Epithelial cell of esophagus (primary cell): ENCODE measurements at places on chromosomes 7 and 10.

GRCh38 chr10:128025437-128025836, 100.8 kb downstream of the MKI67 start:
- DNase-seq, result no peak

- no peak for DNase-seq
Measured at GRCh38 chr10:52532650-52533290, 218.7 kb downstream of the DKK1 start.

- DNase-seq, result peak; percentile 93
Measured at GRCh38 chr10:88702848-88703597, 3.0 kb upstream of the LIPK start.

- peak; percentile 23 for DNase-seq
Measured at GRCh38 chr7:18468795-18469194, 26.8 kb upstream of the HDAC9 start.

DNA sequence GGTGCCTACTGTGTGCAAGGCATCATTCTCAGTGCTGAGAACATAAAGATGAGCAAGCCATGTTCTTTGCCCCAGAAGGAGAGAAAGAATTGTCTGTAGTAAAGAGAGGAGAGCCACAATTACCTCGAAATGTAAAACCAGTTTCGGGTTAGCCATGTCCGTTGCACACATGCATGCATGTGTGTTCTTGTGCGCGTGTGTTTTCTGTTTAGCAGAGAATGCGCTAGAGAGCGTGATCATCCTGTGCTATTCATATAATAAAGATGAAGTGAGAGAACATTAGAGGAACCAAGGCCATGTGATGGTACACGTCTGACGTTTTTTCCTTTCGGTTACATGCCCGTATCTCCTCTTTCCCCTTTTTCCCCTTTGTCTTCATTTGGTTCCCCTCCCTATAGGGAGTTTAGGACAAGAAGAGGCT, 158.2 kb downstream of the CELF2 start:
- no peak for DNase-seq

DNA sequence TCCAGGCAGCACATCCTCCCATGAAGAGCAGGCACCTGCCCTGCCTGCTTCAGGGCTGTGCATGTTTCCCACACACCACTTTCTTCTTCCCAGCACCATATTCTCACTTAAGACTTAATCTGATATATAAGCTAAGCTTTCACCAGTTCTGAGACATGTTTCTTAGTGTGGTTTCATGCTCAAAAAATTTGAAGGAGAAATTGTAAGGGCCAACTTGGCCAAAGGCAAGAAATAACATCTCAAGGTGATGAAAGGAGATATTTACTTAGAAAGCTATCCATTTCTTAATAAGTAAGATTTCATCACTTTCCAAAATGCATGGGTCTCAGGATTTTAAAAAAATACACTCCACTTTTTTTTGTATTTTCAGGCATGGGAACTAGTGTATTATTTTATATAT, 468.1 kb upstream of the AKR1E2 start:
- peak; percentile 8 for DNase-seq

- DNase-seq, result no peak
Measured at GRCh38 chr10:88896994-88897853, 17.2 kb downstream of the STAMBPL1 start.

DNA sequence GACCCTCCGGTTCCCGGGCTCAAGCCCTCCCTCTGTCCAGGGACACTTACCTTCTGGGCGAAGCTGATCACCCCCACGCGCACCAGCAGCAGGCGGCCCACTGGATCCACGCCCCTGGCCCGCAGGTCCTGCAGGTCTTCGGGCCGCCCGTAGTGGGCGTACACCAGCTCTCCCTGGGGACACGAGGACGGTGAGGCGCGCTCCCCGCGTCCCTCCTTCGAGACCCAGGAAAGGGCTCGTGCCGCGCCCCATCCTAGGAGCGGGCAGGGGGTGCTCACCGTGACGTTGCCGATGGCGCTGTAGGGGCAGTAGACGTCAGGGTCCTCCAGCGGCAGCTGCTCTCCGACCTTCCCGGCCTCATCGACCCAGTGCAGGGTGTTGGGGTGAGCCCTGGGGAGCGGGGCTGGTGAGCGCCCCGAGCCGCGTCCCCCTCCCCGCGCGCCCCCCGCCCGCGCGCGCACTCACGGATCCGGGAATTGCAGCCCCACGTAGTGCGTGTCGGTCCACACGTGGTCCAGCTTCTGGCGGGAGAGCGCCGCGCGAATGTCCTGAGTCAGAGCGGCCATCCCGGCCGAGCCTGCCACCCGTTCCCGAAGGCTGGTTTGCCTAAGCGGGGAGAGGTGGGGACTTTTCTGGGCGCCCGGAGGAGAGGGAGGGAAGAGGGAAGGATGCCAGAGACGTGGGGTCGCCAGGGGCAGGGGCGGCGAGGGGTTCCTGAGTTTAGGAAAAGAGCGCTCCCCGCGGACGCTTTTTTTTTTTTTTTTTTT, 8.2 kb downstream of the TFR2 start:
- peak; percentile 42 for DNase-seq

DNA sequence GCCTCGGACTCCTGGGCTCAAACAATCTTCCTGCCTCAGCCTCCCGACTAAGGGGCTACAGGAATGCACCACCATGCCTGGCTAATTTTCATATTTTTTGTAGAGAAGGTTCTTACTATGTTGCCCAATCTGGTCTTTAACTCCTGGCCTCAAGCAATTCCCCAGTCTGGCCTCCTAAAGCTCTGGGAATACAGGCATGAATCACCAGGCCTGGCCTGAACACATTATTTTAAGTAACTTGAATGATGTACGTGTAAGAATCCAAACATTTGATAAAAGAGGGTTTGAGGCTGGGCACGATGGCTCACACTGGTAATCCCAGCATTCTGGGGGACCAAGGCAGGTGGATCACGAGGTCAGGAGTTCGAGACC, 13.0 kb upstream of the BAMBI start:
- DNase-seq, result no peak

DNA sequence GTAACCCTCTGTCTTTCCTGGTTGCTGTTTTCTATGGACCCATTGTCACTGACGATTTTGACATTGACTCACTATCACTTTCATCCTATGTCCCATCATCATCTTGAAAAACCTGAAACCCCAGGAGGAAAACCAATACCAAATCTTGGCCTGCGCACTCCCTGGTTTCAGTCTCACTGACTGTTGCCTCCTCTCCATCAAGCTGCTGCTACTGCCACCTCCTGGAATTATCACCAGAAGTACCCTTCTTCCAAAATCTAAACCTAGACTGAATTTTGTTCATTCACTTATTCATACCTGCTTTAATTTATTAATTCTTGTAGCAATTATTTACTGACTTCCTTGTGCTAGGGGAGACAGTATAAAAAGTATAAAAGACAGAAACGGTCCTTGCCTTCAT, 44.5 kb upstream of the ACBD5 start:
- DNase-seq, result peak; percentile 24

GRCh38 chr10:101974091-101974971, 81.6 kb downstream of the ARMH3 start:
- no peak for DNase-seq

DNA sequence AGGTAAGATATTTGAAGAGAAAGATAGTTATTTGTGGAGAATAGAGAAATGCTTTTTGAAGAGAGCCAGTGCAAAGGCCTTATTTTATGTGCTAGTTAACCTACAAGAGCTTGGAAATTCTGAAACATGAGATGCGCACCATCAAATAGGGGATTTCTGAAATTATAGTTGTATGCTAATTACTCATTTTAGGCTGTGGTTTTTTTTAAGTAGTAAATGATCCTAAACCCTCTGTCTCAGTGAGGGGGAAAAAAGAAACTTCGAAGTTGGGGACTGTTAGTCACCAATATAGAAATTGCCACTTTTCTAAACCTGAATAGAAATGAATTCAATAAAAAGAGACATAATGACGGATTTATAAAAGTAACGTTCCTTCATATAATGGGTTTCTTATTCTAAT, 119.3 kb upstream of the MDFIC start:
- DNase-seq, result no peak

- no peak for DNase-seq
Measured at GRCh38 chr10:76544789-76545188, 1092.8 kb downstream of the KCNMA1 start.

DNA sequence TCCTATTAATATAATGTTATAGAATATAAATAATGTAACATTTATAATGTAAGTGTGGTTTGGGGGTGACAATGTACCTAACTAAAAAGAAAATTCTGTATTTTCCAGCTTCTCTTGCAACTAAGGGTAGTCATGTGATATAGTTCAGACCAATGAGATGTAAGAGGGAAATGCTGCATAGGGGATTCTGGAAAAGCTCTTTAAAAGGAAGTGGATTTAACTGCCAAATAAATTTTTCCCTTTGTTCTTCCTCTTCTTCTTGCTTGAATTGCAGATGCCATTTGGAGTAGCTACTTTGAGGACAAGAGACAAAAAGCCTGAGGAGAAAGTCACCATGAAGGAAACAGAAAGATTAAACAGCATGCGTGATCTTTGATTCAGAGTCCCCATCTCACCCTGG, 194.3 kb downstream of the PTEN start:
- no peak for DNase-seq

DNA sequence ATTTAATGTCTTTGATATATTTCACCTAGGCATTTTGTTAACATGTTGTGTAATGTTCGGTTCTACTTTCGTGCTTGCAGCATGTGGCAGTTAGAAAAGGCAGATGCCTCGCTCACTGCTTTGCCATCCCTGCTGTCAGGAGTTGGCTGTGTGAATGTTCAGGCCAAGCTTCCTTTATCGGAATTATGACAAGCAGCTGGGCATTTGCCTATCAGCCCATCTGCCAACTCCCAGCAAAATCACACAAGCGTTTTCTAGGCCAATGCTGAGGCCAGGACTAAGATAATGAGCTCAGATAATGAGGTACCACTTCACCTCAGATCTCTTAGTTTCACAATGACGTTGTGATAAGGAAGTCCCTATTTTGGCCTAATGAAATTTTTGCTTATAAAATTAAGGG, 212.7 kb upstream of the FAM3C start:
- DNase-seq, result no peak

GRCh38 chr10:91953600-91954160, 30.1 kb downstream of the BTAF1 start:
- peak; percentile 56 for DNase-seq

GRCh38 chr7:99422186-99422585, 13.4 kb downstream of the BUD31 start:
- no peak for DNase-seq

DNA sequence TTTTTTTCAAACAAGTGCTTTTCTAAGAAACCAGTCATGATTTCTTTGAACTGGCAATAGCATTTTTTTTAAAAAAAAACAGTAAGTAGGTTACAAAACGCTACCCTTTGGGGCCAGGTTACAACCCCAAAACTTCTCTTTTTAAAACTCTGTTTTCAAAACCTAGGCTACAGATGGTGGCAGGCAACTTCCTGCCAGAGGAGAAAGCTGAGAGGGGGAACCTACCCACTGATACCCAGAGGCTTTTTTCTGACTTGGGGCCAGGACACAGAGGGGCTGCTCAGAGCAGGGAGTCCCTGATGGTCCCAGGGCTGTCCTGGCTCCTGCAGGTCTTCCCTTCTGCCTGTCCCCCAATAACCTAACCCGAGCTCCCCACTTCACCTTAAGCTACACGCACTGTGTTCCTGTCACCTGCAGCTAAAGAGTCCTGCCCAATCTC, 6.9 kb downstream of the STN1 start:
- no peak for DNase-seq

GRCh38 chr7:102992938-102993717, 80.3 kb downstream of the LRRC17 start:
- DNase-seq, result peak; percentile 27

- no peak for DNase-seq
Measured at GRCh38 chr7:20927976-20928375, 141.3 kb upstream of the SP8 start.

- DNase-seq, result no peak
Measured at GRCh38 chr7:27198138-27198841, 1.6 kb downstream of the HOXA13 start.
